ENCODE measurements at places on chromosomes 2 and 18.

DNA sequence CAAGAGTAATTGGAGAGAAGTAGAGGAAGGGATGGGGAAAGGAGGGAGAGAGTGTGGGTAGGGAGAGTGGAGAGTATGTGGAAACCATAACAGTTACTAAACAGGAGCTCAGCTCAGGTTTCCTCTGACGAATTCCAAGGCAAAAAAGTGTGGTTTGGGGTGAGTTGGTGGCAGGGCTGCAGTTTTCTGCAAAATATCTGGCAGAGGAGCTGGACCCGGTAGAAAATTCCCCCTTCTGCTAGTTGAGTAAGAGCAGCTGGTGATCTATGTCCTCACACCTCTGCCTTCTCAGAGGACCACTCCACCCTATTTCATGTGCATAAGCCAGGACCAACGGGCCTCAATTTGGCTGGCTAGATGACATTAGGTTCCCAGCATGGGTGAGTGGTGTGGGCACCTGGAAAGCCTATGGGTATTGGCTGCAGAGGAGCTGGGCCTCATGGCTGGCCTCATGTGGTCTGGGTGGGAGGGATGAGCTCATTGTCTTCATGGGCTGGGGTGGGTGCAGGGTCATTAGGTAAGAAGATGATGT is 13.2 kb downstream of the NRP2 start:
- no peak for DNase-seq
- no peak overlapping the region for H3K27ac ChIP-seq
- H3K4me1 ChIP-seq, result peaks cover 16% of the 10 kb centered on the region
- H3K4me3 ChIP-seq, result no peak overlapping the region

DNA sequence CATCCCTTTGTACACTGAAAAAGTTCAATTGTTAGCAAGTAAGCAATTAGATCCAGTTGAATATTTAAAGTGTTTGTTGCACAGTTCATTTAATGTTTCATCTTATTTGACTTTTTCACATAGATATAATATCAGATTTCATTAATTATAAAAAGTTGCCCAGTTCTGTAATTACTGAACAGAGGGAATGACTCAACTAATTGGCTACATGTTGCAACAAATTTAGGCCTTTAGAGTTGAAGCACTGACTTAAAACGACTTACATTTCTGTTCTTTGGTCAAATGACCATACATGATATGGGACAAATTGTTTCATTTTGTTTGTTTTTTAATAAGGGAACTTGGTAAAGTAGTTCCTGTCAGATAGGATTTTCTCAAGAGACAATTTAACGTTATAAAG is 68.5 kb upstream of the FAM117B start:
- H3K27ac ChIP-seq, result no peak overlapping the region
- H3K36me3 ChIP-seq, result no peaks in the 10 kb centered on the region
- DNase-seq, result no peak
- no peaks in the 10 kb centered on the region for H3K4me1 ChIP-seq
- H3K4me3 ChIP-seq, result no peak overlapping the region

DNA sequence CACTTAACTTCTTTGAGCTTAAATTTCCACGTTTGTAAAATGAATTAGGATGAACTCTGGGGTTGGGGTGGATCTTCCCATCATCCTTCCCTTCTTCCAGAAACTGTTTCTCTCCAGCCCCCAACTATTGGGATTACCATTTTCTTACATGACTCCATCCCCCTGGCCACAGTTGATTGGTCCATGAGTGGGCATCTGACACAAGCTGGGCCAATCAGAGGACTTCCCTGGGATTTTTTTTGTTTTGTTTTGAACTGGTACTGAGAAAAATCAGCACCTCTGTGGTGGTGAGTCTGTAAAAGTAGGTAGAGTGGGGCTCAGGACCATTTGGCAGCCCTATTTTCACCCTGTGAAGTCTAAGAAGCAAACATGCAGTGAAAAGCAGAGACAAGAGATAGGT is 118.0 kb upstream of the SERTAD2 start:
- DNase-seq, result no peak
- H3K27ac ChIP-seq, result no peak overlapping the region
- peaks cover 14% of the 10 kb centered on the region for H3K4me1 ChIP-seq
- no peaks in the 10 kb centered on the region for H3K27me3 ChIP-seq
- peaks cover 2% of the 10 kb centered on the region for H3K36me3 ChIP-seq
- no peak overlapping the region for H3K4me3 ChIP-seq

DNA sequence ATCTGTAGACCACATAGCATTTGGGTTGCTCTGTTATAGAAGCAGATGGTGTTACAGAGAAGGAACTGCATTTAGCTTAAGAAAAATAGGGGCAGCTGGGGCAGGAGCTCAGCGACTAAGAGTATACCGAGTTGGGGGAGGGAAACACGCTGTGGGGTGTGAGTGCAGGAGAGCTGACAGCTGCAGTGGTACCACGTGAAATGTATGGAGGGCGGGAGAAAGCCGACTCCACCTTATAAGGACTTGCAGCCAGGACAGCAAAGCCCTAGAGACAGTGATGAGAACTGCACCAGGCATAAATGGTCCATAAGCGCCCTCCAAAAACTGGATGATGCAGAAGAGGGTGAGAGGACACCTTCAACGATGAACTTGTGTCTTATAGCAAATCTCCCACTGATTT is 237.6 kb downstream of the PRKCE start:
- peaks cover 49% of the 10 kb centered on the region for H3K4me1 ChIP-seq
- H3K36me3 ChIP-seq, result peaks cover 4% of the 10 kb centered on the region
- H3K27me3 ChIP-seq, result no peaks in the 10 kb centered on the region
- peak overlapping the region; percentile 12 for H3K4me3 ChIP-seq
- H3K27ac ChIP-seq, result no peak overlapping the region

- no peak overlapping the region for H3K27ac ChIP-seq
- H3K4me3 ChIP-seq, result no peak overlapping the region
- peaks cover 5% of the 10 kb centered on the region for H3K27me3 ChIP-seq
Observed at GRCh38 chr18:596288-596881, 403 bp upstream of the CLUL1 start.

DNA sequence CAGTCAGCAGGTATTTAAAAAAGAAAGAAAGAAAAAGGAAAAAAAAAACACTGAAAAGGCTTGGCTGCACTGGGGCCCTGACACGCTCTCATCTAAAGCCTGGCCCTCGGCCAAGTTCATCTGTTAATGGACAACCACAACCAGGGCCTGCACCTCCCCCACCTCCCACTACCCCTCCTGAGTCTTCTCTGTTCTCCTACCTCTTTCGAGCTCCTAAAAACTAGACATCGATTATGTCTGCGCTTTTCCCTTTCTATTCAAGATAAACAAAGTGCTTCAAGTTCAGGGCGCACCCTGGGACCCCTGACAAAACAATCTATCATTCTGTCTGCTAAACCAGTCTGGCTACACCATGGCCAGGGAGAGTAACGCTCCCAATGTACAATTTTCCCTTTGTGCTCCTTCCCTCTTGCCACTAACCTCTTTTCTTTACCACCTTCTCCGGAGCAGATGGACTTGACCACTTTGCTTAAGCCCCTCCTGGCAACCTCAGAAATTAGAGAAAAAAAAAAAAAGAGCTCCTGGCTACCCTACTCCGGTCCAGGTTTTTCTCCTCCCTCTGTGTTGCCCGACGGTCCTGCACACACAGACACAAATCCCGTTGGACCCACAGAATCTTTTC is 22.7 kb downstream of the BCL11A start:
- H3K27ac ChIP-seq, result peak overlapping the region; percentile 92
- peak overlapping the region; percentile 72 for H3K4me3 ChIP-seq
- H3K4me1 ChIP-seq, result peaks cover 89% of the 10 kb centered on the region
- no peak for DNase-seq
- H3K27me3 ChIP-seq, result no peaks in the 10 kb centered on the region

DNA sequence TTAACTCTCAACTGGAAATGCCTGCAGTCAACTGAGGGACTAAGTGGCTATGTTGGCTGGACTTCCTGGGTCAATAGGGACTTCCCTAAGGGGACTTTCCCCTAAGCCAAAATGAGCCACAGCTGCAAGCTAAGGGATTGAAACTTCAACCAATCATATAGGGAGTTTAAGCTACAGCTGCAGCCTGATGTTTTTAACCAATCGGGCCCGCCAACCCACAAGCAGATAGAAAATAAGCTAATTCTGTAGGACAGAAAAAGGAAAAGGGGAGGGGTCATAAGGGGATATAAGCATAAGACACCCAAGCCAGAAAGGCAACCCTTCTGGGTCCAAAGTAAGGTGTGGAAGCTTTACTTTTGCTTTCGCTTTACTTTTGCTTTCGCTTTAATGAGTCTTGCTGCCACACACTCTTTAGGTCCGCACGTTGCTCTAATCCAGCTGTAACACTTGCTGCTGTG is 927.5 kb downstream of the ERBB4 start:
- DNase-seq, result no peak
- H3K27ac ChIP-seq, result no peak overlapping the region
- H3K27me3 ChIP-seq, result no peaks in the 10 kb centered on the region
- no peak overlapping the region for H3K4me3 ChIP-seq
- no peaks in the 10 kb centered on the region for H3K36me3 ChIP-seq
- H3K4me1 ChIP-seq, result no peaks in the 10 kb centered on the region

GRCh38 chr2:207423886-207424285 is 105.9 kb upstream of the CREB1 start:
- peaks cover 5% of the 10 kb centered on the region for H3K27me3 ChIP-seq
- no peak overlapping the region for H3K4me3 ChIP-seq
- peak; percentile 4 for DNase-seq
- peaks cover 8% of the 10 kb centered on the region for H3K36me3 ChIP-seq

DNA sequence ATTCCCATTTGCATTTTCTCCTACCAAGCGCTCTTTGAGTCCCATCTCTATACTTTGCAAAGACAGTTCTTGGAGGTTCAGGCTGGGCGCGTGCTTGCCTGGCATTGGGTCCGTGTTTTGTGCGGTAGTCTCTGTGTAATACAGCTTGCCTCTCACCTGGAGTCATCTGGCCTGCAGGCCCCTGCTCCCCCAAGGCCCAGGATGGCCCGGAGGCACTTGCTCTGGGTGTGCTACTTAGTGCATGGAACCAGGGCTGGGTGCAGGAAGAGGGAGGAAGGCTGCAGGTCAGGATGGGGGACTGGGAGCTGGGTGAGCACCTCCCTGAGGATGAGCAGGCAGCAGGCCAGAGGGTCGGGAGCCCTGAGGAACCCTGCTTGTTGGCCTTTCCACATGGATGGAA is 220.9 kb downstream of the LDLRAD4 start:
- H3K27ac ChIP-seq, result no peak overlapping the region
- H3K36me3 ChIP-seq, result no peaks in the 10 kb centered on the region
- peaks cover 5% of the 10 kb centered on the region for H3K27me3 ChIP-seq
- peaks cover 7% of the 10 kb centered on the region for H3K4me1 ChIP-seq

DNA sequence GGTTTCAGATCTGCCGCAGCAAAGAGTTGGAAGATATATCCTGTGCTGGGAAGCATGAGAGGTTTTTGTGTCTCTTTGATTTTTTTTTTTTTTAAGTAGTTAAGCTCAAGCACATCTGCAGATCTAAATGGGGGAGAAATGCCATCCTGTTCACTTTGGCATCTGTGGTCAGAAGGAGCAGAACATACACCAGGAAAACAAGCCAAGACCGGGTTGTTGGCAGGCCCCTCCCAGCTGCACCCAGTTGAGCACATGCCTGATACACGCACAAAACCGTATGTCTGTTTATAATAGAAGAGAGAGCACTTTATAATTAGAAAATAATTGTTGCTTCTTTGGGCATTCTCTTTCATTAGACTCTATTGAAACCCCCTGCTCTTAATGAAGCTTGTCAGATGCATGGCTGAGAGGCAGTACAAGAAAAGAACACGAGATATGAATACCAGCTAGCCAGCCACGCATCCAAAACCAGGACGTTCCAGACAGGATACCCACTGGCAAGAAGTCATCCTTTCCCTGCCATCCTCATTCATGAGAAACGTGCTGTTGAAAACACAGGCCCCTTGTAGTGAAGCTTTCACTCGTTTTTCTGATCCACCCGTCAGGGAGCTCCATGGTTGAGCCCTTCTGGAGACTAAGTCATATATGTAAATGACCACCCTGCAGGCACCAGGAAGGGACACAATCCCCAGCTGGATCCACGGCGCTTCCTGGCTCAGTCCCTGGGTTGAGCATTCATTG is 152.2 kb downstream of the ALPK2 start:
- DNase-seq, result no peak
- H3K27me3 ChIP-seq, result peaks cover 15% of the 10 kb centered on the region
- H3K4me3 ChIP-seq, result no peak overlapping the region

DNA sequence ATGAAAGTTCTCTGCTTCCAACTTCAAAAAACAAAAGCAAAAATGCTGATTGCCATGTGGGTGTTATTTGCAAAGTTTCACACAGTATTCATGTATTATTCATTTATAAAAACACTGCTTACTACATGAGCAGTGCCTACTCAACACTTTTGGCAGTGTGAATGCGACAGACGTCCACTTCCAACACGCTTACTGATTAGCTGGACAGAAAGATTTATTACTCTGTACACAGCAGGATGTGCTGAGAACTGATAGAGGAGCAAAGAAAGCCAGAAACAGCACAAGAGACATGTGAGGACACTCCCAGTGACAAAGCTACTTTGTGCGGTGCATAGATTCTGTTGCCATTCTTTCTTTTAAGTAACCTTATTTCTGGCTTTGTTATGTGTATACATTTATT is 258.8 kb downstream of the DLGAP1 start:
- no peaks in the 10 kb centered on the region for H3K36me3 ChIP-seq
- no peak overlapping the region for H3K27ac ChIP-seq
- H3K4me3 ChIP-seq, result no peak overlapping the region

- peaks cover 27% of the 10 kb centered on the region for H3K27me3 ChIP-seq
- H3K27ac ChIP-seq, result no peak overlapping the region
- DNase-seq, result no peak
- H3K36me3 ChIP-seq, result peaks cover 1% of the 10 kb centered on the region
- H3K4me1 ChIP-seq, result no peaks in the 10 kb centered on the region
Observed at GRCh38 chr2:100730290-100730868, 89.6 kb upstream of the NPAS2 start.

- H3K27ac ChIP-seq, result no peak overlapping the region
- DNase-seq, result no peak
- H3K27me3 ChIP-seq, result peaks cover 3% of the 10 kb centered on the region
- no peak overlapping the region for H3K4me3 ChIP-seq
- no peaks in the 10 kb centered on the region for H3K36me3 ChIP-seq
Observed at GRCh38 chr2:138811431-138811830, 31.2 kb upstream of the NXPH2 start.

- peaks cover 6% of the 10 kb centered on the region for H3K36me3 ChIP-seq
- no peak overlapping the region for H3K4me3 ChIP-seq
- no peak for DNase-seq
- no peak overlapping the region for H3K27ac ChIP-seq
- H3K27me3 ChIP-seq, result no peaks in the 10 kb centered on the region
Observed at GRCh38 chr18:57771193-57771592, 31.9 kb downstream of the ATP8B1 start.

DNA sequence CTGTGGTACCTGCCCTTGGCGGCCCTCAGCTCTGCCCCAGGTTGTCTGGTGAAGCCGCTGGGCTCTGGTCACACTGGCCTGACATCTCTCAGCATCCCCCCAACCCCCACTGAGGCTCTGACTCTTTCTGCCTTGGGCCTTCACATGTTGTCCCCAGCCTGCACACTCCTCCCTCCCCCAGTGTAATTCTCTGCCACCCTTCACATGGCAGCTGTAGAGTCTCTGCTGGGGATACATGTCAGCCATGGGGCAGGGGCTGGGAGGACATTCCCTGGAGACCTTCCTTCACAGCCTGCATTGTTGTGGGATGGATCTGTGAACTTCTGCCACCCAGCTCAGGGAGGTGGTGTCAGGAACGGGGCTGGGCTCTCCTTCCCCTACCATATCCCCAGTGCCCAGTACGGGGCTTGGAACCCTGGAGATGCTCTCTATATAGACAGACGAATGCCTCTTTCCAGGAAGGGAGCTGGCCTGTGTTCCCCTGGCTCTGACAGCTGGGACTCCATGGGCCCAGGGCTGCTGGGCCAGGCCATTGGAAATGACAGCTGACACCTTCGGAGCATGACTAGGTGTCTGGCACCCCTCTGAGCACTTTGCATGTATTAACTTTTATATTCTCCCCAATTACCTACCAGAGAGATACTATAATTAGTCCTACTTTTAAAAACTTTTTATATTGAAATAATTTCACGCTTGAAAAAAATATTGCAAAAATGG is 151.5 kb downstream of the INHBB start:
- no peaks in the 10 kb centered on the region for H3K36me3 ChIP-seq
- H3K4me1 ChIP-seq, result peaks cover 2% of the 10 kb centered on the region
- no peak overlapping the region for H3K4me3 ChIP-seq
- peaks cover 7% of the 10 kb centered on the region for H3K27me3 ChIP-seq
- no peak for DNase-seq
- no peak overlapping the region for H3K27ac ChIP-seq
